Stimulated activated CD4-positive, alpha-beta T cell treated with anti-CD3 and anti-CD28 coated beads, Interleukin-1b, Interleukin-23, amount 100 ng/mL, for 24 hours (primary cell): ENCODE measurements at places on chromosomes 6 and 20.

GRCh38 chr20:17887331-17888030, 81.1 kb downstream of the SNX5 start:
- no peak for DNase-seq

DNA sequence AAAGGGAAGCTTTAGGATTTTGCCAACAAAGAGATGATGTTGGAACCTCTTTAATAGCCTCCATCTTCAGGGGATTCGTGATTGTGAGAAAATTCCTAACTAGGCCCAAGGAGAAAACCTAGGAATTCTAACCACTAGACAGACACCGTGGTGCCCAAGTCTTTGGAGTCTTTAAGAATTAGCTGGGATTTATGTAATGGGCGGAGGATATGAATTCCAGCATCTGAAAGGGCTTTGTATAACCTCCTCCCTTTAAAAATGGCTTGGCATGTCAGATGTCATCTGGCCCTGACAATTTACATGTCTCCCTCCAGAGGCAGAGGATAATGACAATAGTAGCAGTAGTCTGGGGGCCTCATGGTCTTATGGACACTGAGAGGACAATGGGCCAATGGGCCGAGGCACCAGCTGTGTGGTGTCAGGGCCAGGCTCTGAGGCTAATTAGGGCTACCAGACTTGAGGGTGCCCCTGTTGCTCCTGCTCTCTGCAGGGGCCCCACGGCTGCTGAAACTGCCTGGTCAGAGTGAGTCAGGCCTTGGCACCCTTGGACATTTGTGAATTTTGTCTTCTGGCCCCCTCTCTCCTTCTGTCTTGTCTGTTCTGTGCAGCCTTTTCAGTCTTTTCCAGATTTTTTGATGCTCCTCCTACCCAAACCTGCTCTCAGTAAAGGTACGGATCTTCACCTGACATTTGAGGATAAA, 113.9 kb downstream of the EDN1 start:
- no peak for DNase-seq

DNA sequence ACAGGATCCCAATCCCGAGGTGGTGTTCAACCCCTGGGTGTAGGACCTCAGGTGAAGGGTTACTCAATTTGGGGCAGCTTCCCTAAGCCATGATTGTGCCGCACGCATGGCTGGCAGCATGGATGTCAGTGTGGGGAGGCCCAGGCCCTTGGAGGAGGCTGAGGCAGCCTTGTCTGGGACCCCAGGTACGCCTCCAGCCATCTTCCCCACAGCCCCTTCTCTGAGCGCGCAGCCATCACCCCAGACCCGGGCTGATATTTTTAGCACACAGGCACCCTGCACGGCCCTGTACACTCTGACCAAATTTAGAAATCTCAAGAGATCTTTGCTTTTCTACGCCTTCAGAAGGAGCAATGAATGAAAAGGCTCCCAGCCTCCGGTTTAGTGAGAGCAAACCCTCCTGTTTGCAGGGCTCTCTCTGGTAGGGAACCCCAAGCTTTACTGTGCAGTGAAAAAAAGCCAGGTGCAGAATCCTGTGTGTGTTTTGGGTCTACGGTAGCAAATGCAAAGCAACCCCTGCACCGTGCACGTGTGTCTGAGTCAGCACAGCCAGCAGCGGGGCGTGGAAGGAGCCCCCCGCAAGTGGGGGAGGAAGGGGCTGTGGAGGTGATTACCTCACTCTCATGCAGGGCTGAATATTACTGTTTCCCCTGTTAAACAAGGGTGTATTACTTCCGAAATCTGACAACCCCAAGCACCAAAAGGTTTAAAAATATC, 44.3 kb downstream of the CTCFL start:
- DNase-seq: no peak

GRCh38 chr6:170205126-170205525, 85.8 kb downstream of the DLL1 start:
- DNase-seq: no peak

DNA sequence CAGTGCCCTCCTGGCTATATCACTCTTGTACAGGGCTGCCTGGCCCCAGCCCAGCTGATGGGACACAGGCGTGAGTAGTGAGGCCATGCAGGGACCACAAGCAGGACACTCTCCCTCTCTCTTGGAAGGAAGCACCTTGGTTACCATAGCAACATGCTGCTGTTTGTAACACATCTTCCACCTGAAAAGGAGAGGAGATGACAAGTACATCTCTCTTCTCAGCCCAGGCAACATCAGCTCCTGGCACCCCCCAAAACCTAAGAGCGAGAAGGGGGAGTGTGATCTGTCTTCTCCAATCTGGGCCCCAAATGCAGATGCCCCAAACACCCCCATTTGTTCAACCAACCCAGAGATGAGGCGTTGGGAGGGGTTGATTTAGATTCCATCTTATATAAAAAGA, 49.9 kb downstream of the KCNB1 start:
- DNase-seq: no peak

- DNase-seq: no peak
These were observed 3.7 kb downstream of the SYS1 start for GRCh38 chr20:45366631-45367030.

DNA sequence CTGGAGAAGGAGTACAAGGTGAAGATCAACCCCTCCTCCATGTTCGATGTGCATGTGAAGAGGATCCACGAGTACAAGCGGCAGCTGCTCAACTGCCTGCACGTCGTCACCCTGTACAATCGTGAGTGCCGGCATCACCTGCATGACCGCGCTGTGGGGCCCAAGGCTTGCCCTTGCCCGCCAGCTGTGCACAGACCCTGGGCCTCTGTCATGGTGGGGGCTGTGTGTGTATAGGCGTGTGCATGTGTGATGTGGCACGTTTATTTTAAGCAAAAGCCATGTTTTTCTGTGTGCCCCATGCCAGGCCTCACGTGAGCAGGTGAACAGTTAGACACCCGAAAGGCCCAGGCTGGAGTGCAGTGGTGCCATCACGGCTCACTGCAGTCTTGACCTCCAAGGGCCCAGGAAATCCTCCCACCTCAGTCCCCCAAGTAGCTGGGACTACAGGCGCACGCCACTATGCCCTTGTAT, 36.3 kb downstream of the PYGB start:
- no peak for DNase-seq

DNA sequence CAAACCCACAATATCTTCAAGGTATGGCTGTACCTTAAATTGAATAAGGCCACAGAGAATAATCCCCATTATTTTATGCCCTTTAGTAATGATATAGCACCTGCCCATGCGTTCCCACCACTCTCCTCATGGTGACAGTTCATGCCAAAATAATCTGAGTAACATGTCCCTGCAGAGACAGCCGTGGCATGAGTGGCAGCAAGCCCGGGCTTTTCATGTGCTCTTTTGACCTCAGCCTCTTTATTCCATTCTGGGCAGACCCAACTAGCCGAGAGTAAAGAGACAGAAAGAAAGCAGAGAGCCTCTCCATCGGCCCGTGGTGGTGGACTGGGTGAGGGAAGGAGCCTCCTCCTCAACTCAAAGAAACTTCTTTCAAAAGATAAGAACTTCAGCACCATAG, 19.9 kb upstream of the POPDC3 start:
- no peak for DNase-seq

GRCh38 chr6:53378208-53378607, 29.5 kb upstream of the ELOVL5 start:
- DNase-seq: no peak

DNA sequence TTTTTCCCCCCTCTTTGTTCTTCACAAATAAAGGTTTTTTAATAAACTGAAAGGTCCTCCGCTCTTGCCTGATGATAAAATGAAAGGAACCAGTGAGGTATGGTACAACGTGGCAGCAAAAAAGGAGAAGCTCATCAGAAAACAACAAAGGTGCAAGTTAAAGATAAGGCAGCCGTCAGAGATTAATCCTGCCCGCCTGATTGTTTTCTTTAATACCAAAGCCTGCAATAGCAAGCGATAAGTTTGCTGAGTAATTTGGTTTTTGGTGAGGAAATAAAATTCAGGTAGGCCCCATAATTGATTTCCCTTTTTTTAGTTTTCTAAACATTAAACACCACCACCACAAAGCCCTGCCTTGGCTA, 177.9 kb downstream of the MBOAT1 start:
- no peak for DNase-seq

GRCh38 chr20:5557123-5557522, 193.1 kb upstream of the SHLD1 start:
- peak; percentile 26 for DNase-seq

- DNase-seq: no peak
These were observed 151.0 kb upstream of the HEY2 start for GRCh38 chr6:125598422-125598821.

DNA sequence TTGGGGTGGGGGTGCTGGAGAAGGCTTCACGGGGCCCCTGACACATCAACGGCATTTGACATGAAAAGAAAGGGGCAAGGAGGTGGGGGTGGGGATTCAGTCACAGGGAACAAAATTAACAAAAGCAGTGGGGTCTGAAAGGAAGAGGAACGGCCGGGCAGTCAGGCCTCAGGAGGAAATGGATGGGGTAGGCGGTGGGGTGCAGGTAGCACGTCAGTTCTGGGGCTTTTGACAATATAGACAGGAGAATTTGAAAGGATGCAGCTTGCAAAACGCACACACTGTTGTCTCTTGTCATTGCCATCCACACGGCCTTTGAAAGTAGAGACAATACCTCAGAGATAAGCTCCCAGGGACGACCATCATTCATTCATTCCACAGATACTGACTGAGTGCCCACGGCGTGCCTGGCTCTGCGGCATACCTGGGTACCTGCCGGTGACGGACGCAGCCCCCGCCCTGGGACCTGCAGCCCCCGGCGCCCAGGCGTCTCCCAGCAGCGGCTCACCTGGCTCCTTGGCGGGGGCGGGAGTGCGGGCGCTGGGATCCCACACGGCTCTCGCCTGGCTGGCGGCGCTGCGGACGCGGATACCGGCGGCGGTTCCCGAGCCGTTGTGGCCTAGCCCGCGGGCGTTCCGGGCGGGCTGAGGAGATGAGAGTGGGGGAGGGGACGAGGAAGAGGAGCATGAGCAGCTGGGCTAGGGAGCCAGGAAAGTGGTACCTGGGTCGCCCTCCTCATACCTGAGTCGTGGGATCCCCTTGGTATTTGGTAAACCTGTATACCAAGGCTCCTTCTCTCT, at the start of gene SLC26A8:
Gene SLC26A8 (minus strand): TSS at position 646 of the 800 bp plus-strand sequence. CDS start 4,934 bp downstream, outside the sequence.
- no peak for DNase-seq

DNA sequence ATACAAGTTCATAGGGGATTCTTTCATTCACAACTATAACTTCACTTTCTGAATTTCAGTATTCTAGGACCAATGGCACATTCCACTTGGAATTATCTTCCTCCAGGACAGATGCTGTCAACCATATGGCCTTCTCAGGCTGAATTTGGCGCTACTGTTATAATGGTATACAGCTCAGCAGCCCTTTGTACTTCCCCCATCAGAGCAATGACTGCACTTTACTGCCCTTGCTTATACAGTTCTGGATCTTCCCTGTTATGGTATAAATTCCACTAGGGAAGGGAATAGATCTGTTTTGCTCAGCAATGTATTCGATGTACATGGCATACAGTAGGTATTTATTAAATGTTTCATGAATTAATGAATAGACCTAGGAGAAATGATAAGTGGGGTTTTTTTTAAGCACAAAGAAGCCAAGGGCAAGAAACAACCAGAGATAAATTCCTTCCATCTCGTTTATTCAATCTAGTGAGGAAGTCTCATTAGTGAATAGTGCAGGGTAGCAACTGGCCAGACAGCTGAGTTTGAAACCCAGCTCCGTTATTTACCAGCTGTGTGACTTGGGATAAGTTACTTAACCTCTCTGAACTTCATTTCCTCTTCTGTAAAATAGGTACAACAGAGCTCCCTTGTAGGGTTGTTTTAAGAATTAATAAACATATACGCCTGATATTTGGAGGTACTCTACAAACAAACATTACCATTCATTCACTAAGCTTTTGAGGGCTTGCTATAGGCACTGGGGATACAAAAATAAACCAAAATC, 97.1 kb upstream of the PRDM1 start:
- DNase-seq: no peak

DNA sequence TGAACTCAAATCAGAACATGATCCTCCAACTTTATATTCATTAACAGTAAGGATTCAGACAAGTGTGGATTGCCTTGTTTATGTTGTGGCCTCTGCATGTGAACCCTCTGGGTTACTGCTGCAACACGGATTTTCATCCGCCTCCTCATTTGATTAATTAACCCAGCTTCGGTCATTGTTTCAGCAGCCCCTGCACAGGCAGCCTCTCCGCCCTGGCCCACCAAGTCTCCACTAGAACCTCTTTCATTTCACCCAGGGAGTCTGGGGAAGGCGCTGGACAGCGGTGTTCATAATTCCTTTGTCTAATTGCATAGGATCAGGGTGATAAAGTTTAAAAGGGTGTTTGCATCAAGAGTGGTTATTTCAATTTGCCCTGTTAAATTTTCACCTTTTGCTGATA, 15.7 kb downstream of the NKX2-2 start:
- no peak for DNase-seq

DNA sequence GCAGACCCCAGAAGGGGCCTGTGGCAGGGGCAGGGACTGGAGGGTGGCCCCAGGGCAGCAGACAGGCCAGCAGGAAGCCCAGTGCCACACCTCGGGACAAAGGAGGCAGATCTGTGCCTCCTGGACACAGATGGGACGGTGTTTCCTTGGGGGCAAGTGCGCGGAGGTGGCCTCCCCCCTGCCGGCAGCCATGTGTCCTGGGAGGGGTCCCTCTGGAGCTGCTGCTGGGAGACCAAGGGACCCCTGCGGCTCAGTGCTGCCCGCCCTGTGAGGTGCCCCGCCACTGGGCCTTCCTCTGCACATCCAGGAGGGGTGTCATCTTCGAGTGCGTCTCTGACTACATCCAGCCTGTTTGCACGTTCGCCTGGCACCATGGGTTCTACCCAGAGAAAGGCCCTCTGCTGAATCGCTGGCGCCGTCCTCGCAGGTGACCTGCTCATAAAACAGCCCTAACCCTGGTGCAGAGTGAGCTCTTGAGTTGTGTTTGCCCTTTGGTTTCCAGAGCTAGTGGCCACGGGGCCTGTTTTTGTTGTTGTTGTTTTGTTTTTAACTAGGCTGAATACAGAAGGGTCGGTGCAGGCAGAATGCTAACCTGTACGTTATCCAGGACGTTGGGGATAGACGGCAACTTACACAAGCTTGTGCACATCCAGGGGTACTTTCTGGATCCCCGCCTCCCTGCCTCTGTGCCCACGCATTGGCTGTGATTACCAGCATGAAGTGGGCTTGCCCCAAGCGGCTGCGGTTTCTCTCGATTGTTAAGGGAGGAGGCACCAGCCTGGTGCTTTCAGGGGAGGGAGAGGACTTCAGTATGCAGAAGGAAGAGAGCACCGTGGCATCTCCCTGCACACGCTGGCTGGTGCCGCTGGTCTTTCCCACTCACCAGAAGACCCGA, 1.3 kb upstream of the KCNQ2 start:
- no peak for DNase-seq

GRCh38 chr6:166499350-166500163, 86.9 kb downstream of the RAMACL start:
- DNase-seq: no peak

GRCh38 chr6:21244897-21245470, 348.6 kb upstream of the SOX4 start:
- DNase-seq: no peak
